Upper lobe of right lung (tissue), 1 donor: ENCODE measurements at places on chromosomes 6 and 20. TPM values are rescaled to one million over a fixed set of nuclear protein-coding genes. Genes with fewer than 3 reads are reported as not detected.

DNA sequence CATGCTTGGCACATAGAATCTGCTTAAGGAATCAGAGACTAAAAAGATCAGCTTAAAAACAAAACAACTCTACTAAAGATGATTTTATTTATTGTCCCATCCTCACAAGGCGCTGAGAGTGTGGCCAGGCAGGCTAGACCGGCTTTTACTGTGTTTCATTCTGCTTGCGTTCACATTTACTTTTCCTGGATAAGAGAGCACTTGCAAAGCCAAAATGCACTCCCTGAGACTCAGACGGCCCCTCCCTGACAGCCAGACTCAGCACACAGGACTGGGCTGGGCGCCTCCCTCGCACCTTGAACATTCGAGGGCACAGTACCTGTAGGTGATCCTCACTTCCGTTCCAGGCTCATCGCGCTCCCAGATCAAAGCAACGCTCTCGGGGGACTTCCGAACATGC is 10.2 kb downstream of the ACSS1 start:
- no peaks in the 10 kb centered on the region for H3K27me3 ChIP-seq
- H3K36me3 ChIP-seq: peaks cover 19% of the 10 kb centered on the region
- peak; percentile 72 for DNase-seq
- H3K4me3 ChIP-seq: no peak overlapping the region
- no peak overlapping the region for H3K27ac ChIP-seq
- H3K4me1 ChIP-seq: peaks cover 57% of the 10 kb centered on the region

- H3K4me1 ChIP-seq: peaks cover 12% of the 10 kb centered on the region
- no peaks in the 10 kb centered on the region for H3K36me3 ChIP-seq
These were observed 8.8 kb downstream of the SYNJ2 start for GRCh38 chr6:157990321-157991066.

DNA sequence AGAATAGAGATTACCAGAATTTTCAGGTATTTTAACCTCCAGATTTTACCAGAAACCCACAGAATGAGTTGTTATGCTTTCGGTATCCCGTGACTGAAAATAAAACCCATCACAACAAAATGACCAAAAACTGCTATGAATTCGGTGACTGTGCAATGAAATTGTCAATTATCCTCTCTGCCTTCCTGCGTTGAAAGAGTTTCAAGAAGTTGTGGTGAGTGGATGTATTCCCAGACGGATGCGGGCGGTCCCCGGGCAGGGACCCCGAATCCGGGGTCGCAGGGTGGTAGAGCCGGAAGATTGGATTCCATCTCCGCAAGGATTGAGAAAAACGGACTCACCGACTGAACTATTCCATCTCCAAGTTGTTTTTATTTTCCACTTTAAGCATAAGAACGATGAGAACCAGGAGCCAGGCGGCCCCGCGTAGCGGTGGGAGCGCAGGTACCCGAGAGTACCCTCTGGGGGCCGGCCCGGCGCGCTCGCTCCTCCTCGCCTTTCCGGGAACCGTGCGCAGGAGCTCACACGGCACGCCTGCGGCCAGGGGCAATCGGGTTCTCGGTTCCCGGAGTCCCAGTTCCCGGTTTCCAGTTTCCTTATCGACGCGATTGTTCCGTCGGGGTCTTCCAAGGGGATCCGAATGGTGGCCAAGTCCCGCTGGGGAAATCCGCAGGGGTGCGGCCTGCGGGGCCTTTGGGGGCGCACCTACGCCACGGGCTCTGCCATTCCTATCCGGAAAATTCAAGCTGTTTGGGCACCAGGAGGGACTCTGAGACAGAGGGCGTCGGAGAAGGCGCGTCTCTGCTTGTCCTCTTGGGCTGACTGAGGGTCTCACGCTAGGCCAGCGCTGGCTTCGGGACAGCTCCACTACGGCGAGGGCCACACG is 104.9 kb upstream of the PRDM1 start:
- H3K36me3 ChIP-seq: no peaks in the 10 kb centered on the region
- no peak overlapping the region for H3K27ac ChIP-seq
- no peak for DNase-seq
- H3K4me1 ChIP-seq: peaks cover 15% of the 10 kb centered on the region

- H3K4me1 ChIP-seq: no peaks in the 10 kb centered on the region
- no peaks in the 10 kb centered on the region for H3K36me3 ChIP-seq
- H3K27ac ChIP-seq: no peak overlapping the region
- no peak overlapping the region for H3K4me3 ChIP-seq
These were observed 69.1 kb downstream of the LCA5 start for GRCh38 chr6:79468116-79468515.

DNA sequence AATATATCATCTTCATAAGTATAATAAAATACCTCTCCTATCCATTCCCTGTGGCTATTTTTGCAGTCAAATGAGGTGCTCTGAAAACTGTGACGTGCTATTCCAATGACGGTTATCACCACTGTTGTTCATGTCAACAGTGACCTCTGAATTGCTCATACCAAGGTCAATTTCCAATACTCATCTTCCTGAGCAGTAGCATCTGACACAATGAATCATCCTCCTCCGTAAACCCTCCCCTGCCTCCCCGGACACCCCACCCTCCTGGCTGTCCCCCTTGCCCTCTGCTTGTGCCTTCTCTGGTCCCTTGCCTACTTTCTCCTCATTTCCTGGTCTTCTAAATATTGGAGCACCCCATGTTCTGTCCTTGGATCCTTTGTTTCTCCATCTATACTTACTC is 77.7 kb upstream of the SLC22A23 start:
- no peaks in the 10 kb centered on the region for H3K27me3 ChIP-seq
- H3K4me1 ChIP-seq: no peaks in the 10 kb centered on the region
- H3K36me3 ChIP-seq: no peaks in the 10 kb centered on the region
- H3K27ac ChIP-seq: no peak overlapping the region

- no peaks in the 10 kb centered on the region for H3K4me1 ChIP-seq
- no peak for DNase-seq
- no peaks in the 10 kb centered on the region for H3K36me3 ChIP-seq
These were observed 18.6 kb downstream of the MOXD1 start for GRCh38 chr6:132382630-132383175.

DNA sequence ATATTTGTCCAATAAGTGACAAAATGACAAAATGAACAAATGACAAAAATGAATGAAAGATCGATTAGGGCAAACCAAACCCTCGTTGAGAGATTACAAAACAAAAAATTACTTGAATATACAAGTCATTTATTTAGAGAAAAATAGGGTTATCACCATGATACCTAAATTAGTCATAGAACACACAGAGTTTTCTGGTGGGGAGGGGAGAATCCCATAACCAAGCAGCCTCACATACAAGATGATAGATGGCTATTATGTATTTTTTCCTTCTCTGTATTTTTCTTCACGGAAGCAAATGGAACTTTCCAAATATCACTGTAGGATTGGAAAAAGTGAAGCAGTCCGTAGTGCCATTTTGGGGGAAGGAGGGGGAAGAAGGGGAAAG is 28.5 kb upstream of the BMP6 start:
- H3K4me3 ChIP-seq: no peak overlapping the region
- H3K27me3 ChIP-seq: peaks cover 5% of the 10 kb centered on the region
- DNase-seq: no peak
- no peaks in the 10 kb centered on the region for H3K36me3 ChIP-seq
- no peak overlapping the region for H3K27ac ChIP-seq
- H3K4me1 ChIP-seq: no peaks in the 10 kb centered on the region

GRCh38 chr20:25090492-25091429 is 8.8 kb upstream of the VSX1 start:
- H3K4me1 ChIP-seq: no peaks in the 10 kb centered on the region
- peaks cover 27% of the 10 kb centered on the region for H3K27me3 ChIP-seq
- H3K4me3 ChIP-seq: no peak overlapping the region
- H3K27ac ChIP-seq: no peak overlapping the region

RAE1 gene
- 14.9 TPM for total RNA-seq

- no peak overlapping the region for H3K27ac ChIP-seq
- no peaks in the 10 kb centered on the region for H3K27me3 ChIP-seq
- no peak overlapping the region for H3K4me3 ChIP-seq
- H3K36me3 ChIP-seq: no peaks in the 10 kb centered on the region
- no peaks in the 10 kb centered on the region for H3K4me1 ChIP-seq
These were observed 1131.3 kb upstream of the MAP3K7 start for GRCh38 chr6:91718198-91718597.

DNA sequence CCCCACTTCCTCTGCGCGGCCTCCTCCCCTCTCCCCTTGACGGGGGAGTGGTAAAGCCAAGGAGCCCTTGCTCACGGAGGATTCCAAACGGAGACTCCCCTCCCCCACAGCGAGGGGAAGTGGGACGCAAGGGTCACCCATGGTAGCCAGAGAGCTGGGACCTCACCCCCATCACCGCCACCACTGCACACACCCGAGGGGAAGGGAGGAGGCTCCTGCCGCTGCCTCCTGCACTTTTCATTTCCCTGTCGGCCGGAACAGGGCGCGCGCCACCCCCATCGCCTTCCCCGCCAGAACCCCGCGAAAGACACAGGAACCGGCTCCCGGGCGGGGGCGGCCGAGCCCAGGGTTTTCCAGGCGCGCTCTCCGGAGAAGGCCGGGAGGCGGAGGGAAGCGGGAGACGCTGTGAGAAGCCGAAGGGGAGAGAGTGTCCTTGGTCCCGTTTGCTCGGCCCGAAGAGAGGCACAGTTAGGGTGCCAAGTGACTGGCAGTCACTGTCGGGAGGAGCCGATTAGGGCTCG is 789 bp downstream of the CCND3 start:
- H3K4me1 ChIP-seq: peaks cover 64% of the 10 kb centered on the region
- peaks cover 3% of the 10 kb centered on the region for H3K36me3 ChIP-seq
- peak overlapping the region; percentile 84 for H3K27ac ChIP-seq
- no peaks in the 10 kb centered on the region for H3K27me3 ChIP-seq
- peak; percentile 80 for DNase-seq

- peaks cover 6% of the 10 kb centered on the region for H3K4me1 ChIP-seq
- H3K27ac ChIP-seq: no peak overlapping the region
- DNase-seq: no peak
- H3K4me3 ChIP-seq: no peak overlapping the region
- H3K27me3 ChIP-seq: no peaks in the 10 kb centered on the region
- H3K36me3 ChIP-seq: no peaks in the 10 kb centered on the region
These were observed 602.2 kb upstream of the NOX3 start for GRCh38 chr6:156057869-156058268.

TINAG gene
- not detected for total RNA-seq

DNA sequence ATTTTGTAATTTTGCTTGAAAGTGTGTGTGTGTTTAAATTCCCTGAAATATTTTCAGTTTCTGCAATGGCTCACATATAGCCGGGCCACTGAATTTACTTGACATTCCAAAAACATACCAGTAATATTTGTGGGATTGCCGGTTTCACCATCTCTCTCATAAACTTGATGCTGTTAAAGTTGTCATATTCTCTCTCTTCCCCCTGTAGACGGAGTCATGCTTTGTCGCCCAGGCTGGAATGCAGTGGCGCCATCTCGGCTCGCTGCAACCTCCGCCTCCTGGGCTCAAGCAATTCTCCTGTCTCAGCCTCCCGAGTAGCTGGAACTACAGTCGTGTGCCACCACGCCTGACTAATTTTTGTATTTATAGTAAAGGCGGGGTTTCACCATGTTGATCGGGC is 122.1 kb downstream of the TIAM2 start:
- no peaks in the 10 kb centered on the region for H3K27me3 ChIP-seq
- H3K27ac ChIP-seq: no peak overlapping the region
- no peak overlapping the region for H3K4me3 ChIP-seq
- no peaks in the 10 kb centered on the region for H3K36me3 ChIP-seq
- no peak for DNase-seq

LY6G5B gene
- total RNA-seq: 12.6 TPM

DNA sequence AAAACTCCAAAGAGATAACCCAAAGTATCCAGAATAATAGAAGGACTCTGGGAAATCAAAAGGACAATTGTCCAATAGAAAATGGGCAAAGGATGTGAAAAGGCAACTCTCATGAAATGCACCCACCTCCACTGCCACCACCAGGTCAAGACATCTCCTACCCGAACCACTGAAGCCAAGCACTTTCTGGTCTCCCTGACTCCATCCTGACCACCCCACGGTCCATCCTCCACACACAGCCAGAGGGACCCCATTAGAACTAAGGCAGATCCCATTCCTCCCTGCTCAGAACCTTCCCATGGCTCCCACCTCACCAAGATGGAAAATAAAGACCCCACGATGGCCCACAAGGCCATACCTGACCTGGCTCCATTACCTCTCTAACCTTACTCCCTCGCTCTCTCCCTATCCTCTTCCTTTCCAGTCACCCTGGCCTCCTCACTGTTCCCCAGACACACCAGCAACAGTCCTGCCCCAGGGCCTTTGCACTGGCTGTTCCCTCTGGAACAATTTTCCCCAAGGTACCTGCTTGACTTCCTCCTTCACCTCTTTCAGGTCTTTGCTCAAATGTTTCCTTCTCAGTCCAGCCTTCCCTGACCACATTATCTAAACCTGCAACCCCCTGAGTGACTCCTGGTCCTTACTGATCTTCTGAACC is 108.1 kb downstream of the PREX1 start:
- H3K27me3 ChIP-seq: no peaks in the 10 kb centered on the region
- H3K36me3 ChIP-seq: no peaks in the 10 kb centered on the region
- no peak overlapping the region for H3K27ac ChIP-seq
- peaks cover 56% of the 10 kb centered on the region for H3K4me1 ChIP-seq

VEGFA gene
- total RNA-seq: 231 TPM

CDH26 gene
- 8.8 TPM for total RNA-seq

- no peaks in the 10 kb centered on the region for H3K36me3 ChIP-seq
- no peak for DNase-seq
- peaks cover 9% of the 10 kb centered on the region for H3K4me1 ChIP-seq
These were observed 45.9 kb downstream of the PTPRK start for GRCh38 chr6:128474481-128474880.

CNR1 gene
- 21.6 TPM for total RNA-seq

- no peaks in the 10 kb centered on the region for H3K27me3 ChIP-seq
- H3K36me3 ChIP-seq: no peaks in the 10 kb centered on the region
- no peak overlapping the region for H3K4me3 ChIP-seq
- no peak overlapping the region for H3K27ac ChIP-seq
- DNase-seq: no peak
- H3K4me1 ChIP-seq: no peaks in the 10 kb centered on the region
These were observed 107.9 kb upstream of the SYNDIG1 start for GRCh38 chr20:24361541-24361940.

DNA sequence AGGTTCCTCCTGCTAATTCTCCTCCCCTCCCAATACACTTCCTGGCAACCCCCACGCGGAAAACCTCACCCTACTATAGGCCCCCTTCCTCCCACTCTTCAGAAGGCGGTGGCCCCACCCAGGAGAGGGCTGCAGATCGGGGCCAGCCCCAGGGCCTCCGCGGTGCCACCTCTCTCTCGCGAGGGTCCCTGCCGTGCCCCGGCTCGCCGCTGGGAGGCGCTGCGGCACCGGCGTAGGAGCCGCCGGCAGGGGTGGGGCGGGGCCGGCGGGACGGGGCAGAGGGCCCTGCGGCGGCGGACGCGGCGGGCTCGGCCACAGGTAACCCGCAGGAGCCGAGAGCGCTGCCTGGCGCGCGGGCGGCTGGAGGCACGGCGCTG is at the start of gene ANKRD6:
TSS of gene ANKRD6 (plus strand) at position 278 of the 377 bp plus-strand sequence. CDS start 133,825 bp downstream, outside the sequence.
- peak; percentile 91 for DNase-seq
- H3K27ac ChIP-seq: peak within 1 kb of the TSS; percentile 47
- no peaks in the 10 kb centered on the region for H3K36me3 ChIP-seq
- H3K4me3 ChIP-seq: peak within 1 kb of the TSS; percentile 89

OXT gene
- not detected for total RNA-seq
